ENCODE measurements at places on chromosomes 16 and 17.

- no peak for DNase-seq
Measured at GRCh38 chr16:48526058-48526957, 83.7 kb downstream of the N4BP1 start.

DNA sequence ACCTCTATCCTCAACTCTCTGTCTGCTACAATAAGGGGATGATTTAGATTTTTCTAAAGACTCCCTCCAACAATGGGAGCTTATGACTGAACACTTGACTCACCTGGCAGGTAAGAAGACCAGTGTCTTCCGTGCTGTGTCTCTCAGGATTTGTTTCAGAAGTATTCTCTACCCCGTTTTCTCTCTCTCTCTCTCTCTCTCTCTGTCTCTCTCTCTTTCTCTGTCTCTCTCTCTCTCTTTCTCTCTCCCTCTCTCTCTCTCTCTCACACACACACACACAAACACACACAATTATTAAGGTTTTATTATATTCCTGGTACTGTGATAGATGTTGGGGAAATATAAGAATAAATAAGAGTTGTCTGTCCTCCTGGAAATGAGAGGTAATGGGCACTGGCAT, 263.9 kb downstream of the TOX3 start:
- DNase-seq: no peak

GRCh38 chr16:67561824-67562525, 351 bp upstream of the CTCF start:
- peak; percentile 94 for DNase-seq

GRCh38 chr17:66412857-66413558, 110.6 kb downstream of the PRKCA start:
- DNase-seq: no peak

- no peak for DNase-seq
Measured at GRCh38 chr17:38342886-38343607, 709 bp downstream of the GPR179 start.

DNA sequence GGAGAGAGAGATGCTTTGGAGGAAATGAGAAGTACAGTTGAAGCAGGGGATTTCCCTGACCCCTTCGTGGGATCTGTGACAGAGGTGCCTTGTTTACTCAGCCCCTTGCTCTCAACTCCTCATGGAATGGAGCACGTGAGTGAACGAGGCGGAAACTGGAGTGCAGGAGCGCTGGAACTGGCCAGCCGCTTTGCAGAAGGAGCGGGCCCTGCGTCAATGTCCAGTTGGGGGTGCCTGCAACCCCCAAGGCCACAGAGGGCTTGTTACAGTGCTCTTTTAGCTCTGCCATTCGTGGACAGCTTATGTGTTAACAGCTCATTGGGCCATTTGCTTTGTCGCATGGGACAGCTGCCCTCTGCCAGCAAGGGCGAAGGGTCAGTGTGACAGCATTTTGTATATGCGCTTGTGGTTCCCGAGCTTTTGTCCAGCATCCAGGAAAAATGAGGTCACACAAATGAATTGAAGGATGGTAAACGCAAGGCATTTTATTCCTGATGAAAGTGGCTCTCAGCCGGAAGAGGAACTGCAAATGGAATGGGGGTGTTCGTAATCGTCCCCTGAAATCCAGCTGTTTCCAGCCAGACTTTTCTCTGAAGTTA, 1395.1 kb downstream of the CDH8 start:
- no peak for DNase-seq

DNA sequence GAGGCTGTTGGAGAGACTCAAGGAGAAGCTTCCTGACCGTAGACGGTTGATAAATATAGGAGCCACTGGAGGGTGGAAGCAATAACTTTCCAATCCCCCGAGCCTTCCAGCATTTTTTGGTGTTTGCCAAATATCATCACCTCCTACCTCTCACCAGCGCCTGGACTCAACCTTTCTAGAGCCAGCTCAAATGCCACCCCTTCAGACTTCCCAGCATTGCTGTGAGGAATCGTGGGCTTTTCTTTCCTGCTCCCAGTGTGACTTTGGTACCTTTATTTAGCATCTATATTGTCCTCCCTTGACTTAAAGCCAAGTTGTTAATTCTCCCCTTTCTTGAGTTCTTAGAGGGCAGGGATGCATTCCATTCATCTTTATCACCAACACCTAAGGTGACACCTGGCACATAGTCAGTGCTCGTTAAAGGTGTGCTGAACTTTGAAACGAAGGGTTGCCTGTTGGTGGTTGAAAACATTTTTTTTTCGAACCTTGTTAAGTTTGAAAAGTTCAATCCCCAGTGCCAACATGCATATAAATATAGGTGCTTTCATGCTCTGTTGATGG, 35.3 kb upstream of the CCR7 start:
- no peak for DNase-seq

- no peak for DNase-seq
Measured at GRCh38 chr17:65763786-65764185, 202.3 kb upstream of the AXIN2 start.

GRCh38 chr16:50637716-50638602, 43.2 kb downstream of the SNX20 start:
- DNase-seq: no peak

DNA sequence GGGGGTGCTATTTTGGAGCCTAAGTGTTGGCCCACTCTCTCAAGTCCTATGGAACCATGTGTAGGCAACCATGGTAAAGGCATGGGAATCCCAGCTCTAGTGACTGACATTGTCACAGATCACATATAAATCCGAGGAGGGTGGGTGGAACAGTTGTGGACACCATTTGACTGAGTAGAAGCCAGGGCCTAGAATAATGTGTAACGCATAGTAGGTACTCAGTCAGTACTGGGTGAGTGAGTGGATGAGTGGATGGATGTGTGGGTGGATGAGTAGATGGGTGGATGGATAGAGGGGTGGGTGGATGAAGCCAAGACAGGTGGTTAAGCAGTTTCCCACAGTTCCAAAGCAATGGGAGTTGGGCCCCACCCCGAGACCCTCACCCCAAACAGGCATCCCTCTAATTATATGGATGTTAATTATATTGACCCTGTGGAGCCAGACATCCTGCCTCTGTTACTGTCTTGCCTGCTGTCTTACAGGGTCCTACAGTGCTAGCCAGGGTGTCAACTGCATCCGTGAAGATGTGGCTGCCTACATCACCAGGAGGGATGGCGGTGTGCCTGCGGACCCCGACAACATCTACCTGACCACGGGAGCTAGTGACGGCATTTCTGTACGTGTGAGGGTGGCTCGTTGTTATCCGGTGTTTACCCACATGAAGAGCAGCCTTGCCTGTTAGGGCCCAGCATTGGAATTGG, 22.3 kb downstream of the GPT2 start:
- DNase-seq: no peak

DNA sequence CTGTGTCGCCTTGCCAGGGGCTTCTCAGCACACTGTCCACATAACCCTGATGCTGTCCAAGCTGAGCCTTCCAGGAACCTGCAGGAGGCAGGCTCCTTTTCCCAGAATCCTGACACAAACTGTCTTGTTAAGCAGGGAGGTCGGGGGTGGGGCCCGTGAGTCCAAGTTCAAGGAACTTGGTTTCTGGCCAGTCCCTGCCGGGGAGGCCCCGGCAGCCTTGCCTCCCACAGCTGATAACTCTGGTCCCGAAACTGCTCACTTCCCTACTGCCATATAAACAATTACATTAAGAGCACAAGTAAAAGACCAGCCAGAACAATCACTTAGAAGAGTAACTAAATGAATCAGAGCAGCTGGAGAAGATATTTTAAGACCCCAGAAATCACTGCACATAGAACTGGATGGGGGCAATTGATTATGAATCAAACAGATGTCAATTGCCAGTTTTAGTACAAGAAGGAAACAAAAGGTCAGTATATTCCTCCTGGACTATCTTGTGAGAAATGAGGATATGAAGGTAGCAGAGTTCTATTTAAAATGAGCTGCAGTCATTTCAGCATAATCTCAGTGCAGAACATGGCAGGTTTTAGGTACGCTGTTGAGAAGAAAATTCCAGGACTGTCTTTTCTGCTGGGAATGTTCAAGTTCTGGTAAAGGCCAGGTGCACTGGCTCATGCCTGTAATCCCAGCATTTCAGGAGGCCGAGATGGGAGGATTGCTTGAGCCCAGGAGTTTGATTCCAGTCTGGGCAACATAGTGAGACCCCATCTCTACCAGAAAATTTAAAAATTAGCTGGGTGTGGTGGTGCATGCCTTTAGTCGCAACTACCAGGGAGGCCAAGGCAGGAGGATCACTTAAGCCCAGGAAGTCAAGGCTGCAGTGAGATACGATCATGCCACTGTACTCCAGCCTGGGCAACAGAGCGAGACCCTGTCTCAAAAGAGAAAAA, 169.8 kb downstream of the PITPNC1 start:
- no peak for DNase-seq

GRCh38 chr16:24834459-24835335, 11.1 kb upstream of the SLC5A11 start:
- DNase-seq: no peak

DNA sequence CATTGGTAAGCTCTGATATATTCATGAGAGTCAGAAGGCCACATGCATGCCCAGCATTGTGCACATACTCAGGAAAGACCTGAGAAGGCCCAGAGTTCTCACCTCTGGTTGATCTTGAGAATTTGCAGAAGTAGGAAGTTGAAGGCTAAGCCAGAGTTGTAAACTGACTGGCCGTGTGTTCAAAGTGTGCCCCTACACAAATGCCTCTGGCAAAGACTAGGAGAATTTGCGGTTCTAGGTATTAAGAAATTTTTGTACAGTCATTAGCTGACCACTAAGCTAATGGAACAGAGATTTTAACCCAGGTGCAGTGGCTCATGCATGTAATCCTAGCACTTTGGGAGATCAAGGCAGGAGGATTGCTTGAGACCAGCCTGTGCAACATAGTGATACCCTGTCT, 25.0 kb downstream of the FBXL20 start:
- DNase-seq: no peak

- no peak for DNase-seq
Measured at GRCh38 chr17:4381690-4382671, 15.5 kb upstream of the UBE2G1 start.

- DNase-seq: no peak
Measured at GRCh38 chr17:45311401-45311759, 5.4 kb downstream of the MAP3K14 start.

DNA sequence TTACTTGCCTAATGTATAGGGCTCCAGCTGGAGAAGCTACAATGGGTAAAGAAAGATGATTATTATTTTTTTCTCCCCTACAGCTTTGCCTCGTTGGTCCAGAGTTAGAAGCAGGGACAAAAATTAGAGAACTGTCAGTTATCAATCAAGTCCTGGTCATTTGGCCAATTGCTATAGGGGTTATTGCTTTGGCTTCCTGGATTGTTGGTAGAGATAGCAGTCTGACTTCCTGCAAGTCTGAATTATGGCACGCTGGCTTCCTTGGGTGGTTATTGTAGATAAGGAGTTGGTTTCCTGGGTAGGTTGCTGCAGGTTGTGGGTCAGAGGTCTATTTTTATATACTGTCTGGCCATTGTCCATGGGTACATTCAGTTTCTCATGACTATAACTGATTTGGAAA, 84.7 kb upstream of the ELAC2 start:
- no peak for DNase-seq

GRCh38 chr16:5665834-5666233, 568.2 kb upstream of the EEF2KMT start:
- no peak for DNase-seq

DNA sequence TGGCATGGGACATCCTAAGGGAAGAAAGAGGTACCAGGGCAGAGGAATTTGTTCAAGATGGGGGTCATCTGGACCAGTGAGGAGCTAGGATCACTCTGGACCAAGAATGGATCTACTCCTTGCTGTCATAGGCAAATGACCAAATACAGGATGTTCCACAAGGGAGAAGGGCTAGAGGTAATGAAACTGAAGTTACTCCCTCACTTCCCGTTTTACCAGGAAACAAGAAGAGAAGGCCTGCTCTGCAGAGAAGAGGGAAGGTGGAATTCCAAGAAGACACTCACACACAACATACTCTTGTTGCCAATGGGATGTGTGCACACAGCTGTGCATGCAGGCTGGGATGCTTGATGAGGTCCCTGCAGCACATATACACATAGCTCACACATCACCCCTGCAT, 38.6 kb downstream of the NEUROD2 start:
- no peak for DNase-seq

DNA sequence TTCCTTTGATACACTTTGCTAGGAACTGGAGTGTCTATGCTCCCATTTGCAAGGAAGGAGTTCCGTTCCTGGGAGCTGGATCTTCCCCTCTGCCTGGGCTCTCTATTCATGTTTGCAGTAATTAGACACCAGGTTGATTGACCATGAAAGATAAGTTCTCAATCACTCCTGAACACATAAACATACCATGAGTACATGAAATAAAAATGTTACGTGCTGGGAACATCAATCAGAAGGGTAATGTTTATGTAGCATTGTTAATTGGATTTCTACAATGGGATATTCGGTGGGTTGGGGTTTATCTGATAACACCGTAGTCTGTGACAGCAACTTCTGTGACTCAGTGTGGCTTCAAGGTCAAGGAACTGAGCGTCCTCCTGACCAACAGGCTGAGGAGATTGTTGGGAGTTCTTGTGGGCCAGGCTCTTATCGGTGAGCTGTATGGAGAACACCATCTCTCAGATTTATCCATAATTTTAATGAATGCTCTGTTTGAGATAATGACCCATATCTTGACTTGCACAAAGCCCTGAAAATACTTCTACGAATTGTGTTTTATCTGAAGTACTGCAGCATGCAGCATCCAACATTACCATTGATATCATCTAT, 136.4 kb downstream of the NPIPB5 start:
- DNase-seq: no peak

GRCh38 chr17:80176757-80177156, 6.9 kb downstream of the CARD14 start:
- DNase-seq: no peak

- no peak for DNase-seq
Measured at GRCh38 chr17:5526821-5527598, 40.6 kb downstream of the MIS12 start.

GRCh38 chr17:16915752-16916556, 56.0 kb downstream of the TNFRSF13B start:
- peak; percentile 44 for DNase-seq

DNA sequence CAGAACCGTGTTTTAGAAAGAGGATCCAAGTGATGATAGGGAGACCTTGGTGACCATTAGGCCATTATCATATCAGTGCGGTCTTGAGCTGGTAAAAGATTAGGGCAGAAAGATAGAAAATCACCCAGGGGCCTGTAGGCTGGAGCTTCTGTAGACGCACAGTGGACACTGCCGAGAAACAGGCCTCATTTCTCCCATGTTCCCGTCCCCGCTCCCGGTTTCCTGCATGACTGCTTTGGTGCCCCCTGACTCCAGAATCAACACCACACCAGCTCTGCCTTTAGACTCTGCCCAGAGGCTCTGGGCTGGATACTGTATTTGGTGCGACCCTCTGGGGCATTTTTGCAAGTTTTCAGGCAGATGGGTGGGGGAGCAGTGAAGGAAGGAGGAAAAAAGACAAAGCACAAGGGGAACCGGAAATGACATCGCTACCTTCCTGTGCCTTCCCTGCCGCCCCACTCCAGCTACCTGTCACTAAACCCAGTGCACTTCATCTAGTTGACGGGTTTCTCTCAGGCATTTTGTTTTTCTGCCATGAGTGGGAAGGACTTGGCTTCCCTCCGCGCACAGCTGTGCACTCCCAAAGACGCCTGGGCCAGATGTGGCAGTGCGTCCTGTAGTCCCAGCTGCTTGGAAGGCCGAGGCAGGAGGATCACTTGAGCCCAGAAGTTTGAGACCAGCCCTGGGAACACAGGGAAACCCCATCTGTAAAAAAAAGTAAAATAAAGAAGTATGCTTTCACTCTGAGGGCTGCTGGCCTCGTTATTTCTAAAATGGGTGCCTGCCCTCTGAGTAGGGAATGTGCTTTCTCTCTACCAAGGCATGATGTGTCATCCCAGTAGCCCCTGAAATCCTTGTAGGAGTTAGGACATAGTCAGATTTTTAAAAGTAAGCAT, 214.1 kb downstream of the RPTOR start:
- DNase-seq: no peak

- DNase-seq: no peak
Measured at GRCh38 chr17:34249478-34249877, 5.6 kb upstream of the CCL2 start.

All from liver (tissue), 10 donors.